ENCODE measurements at places on chromosomes 5 and 9.

GRCh38 chr5:156253130-156253529, 73.8 kb upstream of the SGCD start:
- DNase-seq, result no peak

DNA sequence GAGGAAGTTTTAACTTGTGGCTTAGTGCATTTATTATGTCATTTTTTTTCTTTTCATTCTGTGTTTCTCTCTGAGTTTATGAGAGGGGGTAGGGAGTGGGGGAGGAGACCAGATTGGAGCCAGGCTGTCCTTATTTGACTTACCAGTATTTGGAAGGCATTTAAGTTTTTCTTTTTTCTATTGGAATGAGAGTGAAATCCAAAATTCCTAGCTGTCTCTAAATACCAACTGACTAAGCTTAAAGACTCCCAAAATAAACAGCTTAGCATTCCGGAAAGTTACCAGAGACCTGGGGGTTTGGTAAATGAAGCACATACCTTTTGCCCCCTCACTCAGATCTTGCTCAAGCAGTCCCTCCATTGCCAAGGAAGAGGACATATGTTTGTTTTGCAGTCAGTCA, 581.9 kb upstream of the BRINP1 start:
- no peak for DNase-seq

DNA sequence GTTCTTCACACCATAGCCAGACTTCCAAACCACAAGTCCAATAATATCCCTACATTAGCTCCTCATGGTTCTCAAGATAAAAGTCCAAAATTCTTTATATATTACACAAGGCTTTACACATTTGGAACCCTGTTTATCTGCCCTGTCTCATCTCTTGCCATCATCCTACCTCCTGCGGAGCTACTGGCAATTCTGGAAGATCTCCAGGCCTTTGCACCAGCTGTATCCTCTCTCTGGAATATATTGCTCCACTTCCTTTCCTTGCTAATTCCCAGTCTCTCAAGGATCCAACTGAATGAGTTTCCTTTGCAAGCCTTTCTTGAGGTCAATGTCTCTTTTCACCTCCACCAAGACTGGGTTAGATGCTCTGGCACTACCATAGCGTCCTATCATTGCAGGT, 41.3 kb upstream of the MIER3 start:
- no peak for DNase-seq

DNA sequence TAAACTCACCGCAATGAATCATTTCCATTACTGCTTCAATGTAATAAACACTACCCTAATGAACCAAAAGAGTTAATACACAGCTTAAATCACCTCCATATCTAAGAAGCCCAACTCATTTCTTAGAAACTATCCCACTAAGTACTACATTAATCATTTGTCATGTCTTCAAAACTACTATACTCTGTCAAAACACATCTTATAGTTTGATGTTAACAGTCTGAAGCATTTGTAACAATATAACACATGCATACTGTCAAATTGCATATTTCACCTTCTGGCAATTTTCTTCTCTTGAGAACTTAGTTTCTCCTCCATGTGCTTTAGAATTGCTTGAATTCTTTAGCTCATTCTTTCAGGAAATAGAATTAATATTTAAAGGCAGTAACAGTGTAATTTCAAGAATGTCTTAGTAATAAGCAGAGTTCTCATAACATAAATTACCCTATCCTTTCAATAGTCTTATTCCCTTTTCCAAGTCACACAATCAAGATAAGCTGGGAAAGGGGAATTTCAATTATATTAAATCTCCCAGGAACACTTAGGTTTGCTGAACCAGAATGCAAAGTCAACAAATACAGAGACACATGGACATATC, 199.7 kb downstream of the ATPSCKMT start:
- no peak for DNase-seq

- DNase-seq, result no peak
Measured at GRCh38 chr5:157817387-157817702, 41.6 kb downstream of the CLINT1 start.

GRCh38 chr9:127968042-127968441, 12.7 kb downstream of the EEIG1 start:
- DNase-seq, result no peak

GRCh38 chr9:124697326-124698200, 73.5 kb downstream of the NR6A1 start:
- DNase-seq, result no peak

GRCh38 chr5:90381213-90381929, 28.2 kb downstream of the CETN3 start:
- DNase-seq, result no peak

- no peak for DNase-seq
Measured at GRCh38 chr5:5658226-5658625, 235.7 kb downstream of the ICE1 start.

DNA sequence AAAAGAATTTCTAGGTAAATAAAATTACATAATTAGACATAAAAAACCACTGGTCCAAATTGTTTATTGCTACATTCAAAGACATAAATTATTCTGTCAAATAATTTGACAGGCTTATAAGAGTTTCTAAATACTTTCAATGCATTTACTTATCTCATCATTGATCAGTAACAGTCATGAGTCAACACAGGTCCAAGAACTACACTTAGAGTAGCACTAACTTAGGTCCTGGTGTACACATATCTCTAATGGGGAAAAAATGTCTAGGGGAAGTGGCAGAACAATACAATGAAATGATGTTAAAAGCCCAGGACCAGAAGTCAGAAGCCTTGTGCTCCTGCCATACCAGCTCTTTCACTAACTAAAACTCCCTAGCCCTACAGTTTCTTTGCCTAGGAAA, 96.5 kb upstream of the SLCO6A1 start:
- no peak for DNase-seq

DNA sequence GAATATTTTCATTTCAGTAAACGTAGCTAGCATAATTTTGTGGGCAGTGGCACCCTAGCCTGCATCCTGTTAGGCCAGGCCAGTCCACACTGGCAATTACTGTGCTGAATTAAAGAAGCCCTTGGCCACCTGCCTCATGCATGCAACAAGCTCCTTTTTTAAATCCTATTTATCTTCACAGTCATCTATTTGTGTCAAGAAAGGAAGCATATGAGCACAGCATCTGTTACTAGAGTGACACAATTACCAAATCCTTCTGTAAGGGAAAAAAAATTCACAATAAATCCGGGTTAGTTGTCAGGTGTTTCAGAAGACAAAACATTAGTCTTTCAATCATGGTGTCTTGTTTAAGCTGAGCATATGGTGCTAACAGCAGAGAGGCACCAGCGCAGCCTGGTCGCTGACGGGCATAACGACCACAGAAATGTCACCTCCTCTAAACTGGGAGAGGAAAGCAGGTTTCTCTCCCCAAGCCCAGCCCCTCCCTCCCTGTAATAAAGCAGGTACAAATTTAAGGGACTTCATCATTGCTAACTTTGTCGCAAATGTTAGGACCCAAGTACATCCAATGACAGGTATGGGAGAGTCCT, 520.6 kb downstream of the CTNND2 start:
- no peak for DNase-seq

GRCh38 chr5:116681334-116682013, 106.9 kb upstream of the SEMA6A start:
- no peak for DNase-seq

DNA sequence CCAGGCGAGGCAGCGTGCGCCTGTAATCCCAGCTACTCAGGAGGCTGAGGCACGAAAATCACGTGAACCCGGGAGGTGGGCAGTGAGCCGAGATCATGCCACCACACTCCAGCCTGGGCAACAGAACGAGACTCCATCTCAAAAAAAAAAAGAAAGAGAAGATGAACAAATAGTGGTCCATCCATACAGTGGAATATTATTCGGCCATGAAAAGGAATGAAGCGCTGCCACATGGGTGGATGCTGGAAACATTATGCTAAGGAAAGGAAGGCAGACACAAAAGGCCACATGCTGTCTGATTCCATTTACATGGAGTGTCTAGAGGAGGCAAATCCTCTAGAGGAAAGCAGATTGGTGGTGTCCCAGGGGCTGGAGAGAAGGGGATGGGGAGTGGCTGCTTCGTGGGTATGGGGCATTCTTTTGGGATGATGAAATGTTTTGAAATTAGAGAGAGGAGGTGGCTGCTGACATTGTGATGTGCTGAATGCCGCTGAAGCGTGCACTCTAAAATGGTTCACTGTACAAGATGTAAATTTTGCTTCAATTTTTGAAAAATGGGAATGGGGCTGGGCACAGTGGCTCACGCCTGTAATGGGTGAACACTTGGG, 17.0 kb downstream of the PLPP7 start:
- no peak for DNase-seq

DNA sequence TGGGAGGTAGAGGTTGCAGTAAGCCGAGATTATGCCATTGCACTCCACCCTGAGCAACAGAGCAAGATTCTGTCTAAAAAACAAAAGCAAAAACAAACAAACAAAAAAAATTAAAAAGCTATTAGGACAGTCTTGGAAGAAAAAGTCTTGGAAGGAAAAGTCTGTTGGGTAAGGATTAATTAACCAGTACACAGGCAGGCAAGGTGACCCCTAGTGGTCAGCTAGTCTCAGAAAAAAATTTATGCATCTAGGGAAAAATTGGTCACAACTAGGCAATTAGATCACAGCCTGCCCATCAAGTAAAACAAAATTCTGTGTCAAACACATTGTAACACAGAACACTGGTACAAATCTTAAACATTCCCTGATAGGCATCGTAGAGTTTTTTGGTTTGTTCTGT, 6.7 kb upstream of the ANKRD18B start:
- DNase-seq, result no peak

GRCh38 chr9:121268851-121269641, 1.1 kb downstream of the GSN start:
- no peak for DNase-seq

DNA sequence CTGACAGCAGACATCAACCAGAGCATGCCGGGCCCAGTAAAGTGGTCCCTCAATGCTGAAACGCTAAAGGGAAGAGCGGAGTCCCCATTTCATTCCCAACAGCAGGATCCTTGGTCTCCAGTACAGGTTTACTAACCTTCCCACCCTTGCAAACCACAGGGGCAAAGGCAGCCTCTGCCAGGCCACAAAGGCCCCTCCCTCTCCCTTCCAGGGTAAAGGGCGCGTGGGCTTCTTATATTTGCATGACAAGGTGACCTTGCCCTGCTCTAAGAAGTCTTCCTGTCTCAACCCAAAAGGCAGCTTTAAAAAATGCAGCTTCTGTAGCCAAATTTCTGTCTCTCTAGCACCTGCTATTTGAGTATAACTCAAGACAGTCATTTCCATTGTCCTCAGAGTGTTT, 131.5 kb upstream of the PTCH1 start:
- DNase-seq, result no peak

DNA sequence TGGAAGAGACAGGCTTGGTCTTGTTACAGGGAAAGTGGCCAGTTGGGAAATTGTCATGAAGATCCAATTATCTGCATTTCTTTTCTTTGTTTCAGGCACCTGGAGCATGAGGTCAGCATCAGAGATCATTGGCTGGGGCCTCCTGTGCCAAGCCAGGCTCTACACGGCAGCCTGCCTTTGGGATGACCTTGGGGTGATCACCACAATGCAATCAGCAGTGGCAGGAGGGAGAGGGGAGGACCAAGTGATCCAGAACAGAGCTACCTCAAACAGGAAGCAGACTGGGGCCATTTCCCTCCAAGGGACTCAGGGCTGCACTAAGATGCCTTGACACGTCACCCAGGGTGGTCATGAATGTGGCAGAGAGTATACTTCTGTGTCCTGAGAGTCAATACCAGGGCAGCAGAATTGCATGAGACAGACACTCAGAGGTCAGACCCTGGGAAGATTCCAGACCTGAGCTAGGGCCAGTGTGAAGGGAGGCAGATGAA, 8.9 kb downstream of the SMIM23 start:
- no peak for DNase-seq

DNA sequence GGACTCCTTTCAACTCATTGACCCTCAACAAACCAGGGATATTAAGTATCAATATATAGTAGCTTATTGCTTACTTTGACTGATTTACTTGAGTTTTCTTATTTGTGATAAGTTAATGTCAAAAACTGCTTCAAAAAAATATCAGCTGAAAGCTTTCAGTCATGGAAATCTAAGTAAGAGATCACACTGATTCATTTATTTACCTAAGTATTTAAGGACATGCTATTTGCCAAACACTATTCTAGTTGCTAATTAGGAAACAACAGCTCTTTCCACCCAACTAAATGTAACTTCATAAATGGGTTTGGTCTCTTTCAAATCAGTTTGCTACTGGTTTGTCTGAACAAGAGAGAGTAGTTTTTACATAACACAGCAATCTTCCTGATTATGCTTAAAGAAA, 48.2 kb downstream of the CHD1 start:
- no peak for DNase-seq

DNA sequence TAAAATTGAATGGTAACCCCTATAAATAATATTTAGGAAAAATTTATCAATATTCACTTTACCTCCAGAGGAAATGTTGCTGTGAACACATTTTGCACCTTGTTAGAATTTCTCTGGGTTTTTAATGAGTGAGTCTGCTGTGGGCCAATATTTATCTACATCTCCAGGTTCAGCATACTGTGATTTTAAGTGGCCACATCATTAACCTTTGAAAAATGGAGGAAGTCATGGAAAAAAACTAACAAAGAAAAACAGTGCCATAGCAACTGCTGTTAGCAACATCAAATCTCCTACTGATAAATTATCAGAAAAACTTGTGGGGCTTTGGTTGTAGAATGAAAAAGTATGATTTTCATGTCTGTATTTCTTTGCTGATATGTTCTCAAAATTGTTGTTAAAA, 55.0 kb downstream of the CD180 start:
- no peak for DNase-seq

- no peak for DNase-seq
Measured at GRCh38 chr5:151106509-151106908, 25.7 kb upstream of the TNIP1 start.

GRCh38 chr9:20402273-20402875, 219.9 kb downstream of the MLLT3 start:
- no peak for DNase-seq

- DNase-seq, result no peak
Measured at GRCh38 chr9:93596399-93596798, 20.0 kb downstream of the PHF2 start.

GRCh38 chr9:135976531-135976930, 15.4 kb upstream of the UBAC1 start:
- DNase-seq, result no peak

- no peak for DNase-seq
Measured at GRCh38 chr5:151492729-151493128, 45.3 kb downstream of the SLC36A1 start.

GRCh38 chr5:42949348-42950115, 90.6 kb downstream of the ANXA2R start:
- DNase-seq, result no peak

All from stimulated activated CD4-positive, alpha-beta T cell treated with anti-CD3 and anti-CD28 coated beads, TNF-alpha, amount 100 ng/mL, for 48 hours (primary cell).